ENCODE measurements at places on chromosomes 7 and 10.

GRCh38 chr10:61024151-61024855, 80.3 kb upstream of the RHOBTB1 start:
- no peak for DNase-seq

- DNase-seq, result no peak
These were observed 68.1 kb upstream of the RNF148 start for GRCh38 chr7:122770686-122771335.

DNA sequence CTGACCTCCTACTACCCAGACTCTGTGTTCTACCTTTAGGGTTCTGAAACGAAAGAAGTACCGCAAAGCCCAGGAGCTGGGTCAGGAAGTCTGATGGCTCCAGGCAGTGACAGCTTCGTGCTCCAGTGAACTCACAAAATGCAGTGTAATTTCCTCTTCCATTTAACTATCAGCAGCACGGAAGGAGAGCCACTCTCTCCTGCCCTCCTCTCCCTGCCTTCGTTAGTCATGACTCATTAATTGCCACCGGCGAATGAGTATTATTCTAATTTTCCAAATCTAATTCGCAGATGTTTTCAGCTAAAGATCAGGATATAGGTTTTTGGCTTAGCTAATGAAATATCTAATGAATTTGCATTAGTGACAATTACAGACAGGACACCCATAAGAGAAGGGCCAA, 1262.0 kb downstream of the TYW1 start:
- no peak for DNase-seq

GRCh38 chr10:31126593-31126992, 94.9 kb upstream of the ZNF438 start:
- DNase-seq, result no peak

DNA sequence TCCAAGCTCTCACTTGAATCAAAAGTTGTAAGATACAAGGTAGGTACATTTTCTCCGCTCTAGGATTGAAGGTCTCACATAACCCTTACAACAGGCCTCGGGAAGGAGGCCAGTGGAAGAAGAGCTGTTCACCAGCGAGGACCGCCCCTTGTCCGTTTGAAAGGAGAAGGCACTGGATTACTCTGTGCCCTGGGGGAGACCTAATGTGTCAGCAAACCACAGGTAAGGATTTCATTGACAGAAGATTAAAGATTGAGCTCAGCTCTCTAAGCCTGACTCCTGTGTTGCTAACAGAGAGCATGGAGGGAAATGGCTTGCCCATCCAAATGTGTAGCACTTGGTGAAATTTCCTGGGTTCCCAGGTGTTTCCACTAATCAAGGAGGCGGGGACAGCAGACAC, 81.2 kb downstream of the SLC16A9 start:
- no peak for DNase-seq

DNA sequence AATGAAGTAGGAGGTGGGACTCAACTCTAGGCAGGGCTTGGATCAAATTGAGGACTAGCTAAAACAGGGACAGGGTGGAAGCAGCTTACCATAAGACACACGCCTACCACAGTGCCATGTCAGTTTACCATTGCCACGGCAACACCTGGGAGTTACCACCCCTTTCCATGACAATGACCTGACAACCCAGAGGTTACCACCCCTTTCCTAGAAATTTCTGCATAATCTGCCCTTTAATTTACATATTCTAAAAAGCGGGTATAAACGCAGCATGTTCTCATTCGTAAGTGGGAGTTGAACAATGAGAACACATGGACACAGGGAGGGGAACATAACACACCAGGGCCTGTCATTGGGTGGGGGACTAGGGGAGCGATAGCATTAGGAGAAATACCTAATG, 72.7 kb downstream of the GCC1 start:
- DNase-seq, result no peak

GRCh38 chr7:23267357-23267756, 20.8 kb downstream of the GPNMB start:
- no peak for DNase-seq

DNA sequence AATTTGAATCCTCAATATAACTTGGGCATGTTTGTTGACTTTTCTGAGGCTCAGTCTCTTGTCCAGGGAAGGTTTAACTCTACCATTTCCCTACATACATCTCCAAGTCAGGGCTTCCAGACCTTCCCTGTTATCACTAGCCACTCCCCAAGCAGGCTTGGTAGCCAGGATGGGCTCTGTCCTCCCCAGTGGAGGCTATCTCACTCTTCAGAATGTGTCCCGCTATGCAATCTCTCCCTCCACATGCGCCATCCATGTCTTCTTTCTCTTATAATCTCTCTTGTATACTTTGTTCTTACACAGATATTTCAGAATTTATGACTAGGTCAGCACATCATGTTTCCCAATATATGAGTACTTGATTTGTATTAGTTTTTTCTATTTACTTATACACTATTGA, 310.4 kb downstream of the HGF start:
- DNase-seq, result no peak

- no peak for DNase-seq
These were observed 608.8 kb downstream of the PARD3 start for GRCh38 chr10:34206078-34206934.

GRCh38 chr7:7157177-7157886, 25.0 kb upstream of the C1GALT1 start:
- peak; percentile 7 for DNase-seq

GRCh38 chr7:114959931-114960330, 38.0 kb downstream of the MDFIC start:
- no peak for DNase-seq

- DNase-seq, result no peak
These were observed 352.6 kb upstream of the ZMIZ1 start for GRCh38 chr10:78716043-78716660.

DNA sequence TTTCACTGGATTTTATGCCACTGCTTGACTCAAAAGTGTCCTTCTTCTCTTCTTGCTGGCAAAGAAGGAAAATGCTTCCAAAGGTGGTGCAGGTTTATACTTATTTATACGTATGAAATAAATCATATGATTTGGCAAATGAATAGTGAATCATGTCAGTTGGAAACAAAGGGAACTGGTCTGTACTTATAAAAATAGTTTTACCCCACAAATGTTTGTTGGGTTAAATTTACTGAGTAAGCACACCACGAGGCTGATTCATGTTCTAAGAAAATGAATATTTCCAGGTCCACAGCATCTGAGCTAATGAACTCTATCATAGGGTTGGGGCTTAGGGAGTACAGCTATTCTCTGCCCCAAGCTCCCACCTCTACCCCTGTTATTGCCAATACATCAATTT, 232.2 kb downstream of the TRIL start:
- no peak for DNase-seq

- DNase-seq, result no peak
These were observed 9.2 kb downstream of the CDHR3 start for GRCh38 chr7:105972276-105972675.

GRCh38 chr10:93701866-93702209, 554 bp downstream of the FRA10AC1 start:
- DNase-seq, result peak; percentile 62

DNA sequence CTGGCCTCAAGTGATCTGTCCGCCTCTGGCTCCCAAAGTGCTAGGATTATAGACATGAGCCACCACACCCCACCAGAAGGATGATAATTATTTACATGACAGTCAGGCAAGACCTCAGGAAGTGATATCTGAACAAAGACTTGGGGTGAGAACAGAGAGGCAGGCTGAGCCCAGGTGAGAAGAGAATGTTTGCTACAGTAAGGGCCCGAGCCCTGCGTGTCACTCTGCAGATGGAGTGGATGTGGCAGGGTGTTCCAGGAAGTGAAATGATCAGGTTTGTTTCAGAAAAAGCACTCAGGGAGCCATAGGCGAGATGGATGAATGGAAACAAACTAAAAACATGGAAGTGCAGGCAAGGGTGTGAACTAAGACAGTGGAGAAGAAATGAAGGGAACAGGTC, 22.2 kb downstream of the SFMBT2 start:
- no peak for DNase-seq

DNA sequence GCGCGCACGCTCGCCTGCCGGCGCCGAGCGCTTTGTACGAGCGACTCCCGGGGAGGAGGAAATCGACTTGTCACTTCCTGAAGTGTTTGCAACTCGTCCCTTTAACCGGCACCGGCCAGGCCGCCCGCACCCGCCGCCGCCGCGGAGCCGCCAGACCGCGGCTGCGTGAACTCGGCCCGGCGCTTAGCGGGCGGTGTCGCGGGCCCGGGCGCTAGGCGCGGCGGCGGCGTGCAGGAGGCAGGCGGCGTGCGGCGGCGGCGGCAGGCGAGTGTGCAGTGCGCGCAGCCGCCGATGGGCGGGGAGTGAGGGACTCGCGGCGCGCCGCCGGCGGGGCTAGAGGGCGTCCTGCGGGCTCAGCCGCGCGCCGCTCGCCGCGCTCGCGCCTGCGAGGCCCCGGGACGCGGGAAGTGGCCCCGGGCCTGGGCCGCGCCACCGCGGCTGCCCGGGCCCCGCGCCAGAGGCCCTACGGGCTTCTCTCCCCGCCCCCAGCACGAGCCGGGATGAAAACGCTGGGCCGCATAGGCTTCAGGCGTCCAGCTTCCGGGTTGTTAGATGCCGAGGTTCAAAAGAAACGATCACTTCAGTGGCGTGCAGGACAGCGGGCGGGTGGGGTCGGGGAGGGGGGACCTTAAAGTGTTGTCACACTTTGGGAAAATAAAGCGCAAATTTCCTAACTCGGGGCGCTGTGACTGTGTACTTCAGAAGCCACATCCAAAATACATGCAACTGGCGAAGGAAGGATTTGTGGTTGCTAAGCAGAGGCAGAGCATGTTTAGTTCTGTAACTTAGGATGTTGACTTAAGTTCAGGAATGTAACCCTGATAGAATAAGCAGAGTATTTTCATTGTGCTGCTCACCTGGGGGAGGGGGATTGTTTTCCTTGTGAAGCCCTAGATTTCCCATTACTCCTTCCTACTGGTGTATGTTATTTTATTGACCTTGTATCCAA, at the start of gene FAM53B:
TSS of gene FAM53B (minus strand) at position 277 of the 949 bp plus-strand sequence. CDS start 37,665 bp downstream, outside the sequence.
- peak; percentile 70 for DNase-seq

GRCh38 chr7:23334482-23335056, 35.4 kb downstream of the MALSU1 start:
- DNase-seq, result no peak
